ENCODE measurements at places on chromosomes 2 and 18.

- DNase-seq: no peak
Measured at GRCh38 chr2:197163712-197164140, 146.9 kb downstream of the ANKRD44 start.

DNA sequence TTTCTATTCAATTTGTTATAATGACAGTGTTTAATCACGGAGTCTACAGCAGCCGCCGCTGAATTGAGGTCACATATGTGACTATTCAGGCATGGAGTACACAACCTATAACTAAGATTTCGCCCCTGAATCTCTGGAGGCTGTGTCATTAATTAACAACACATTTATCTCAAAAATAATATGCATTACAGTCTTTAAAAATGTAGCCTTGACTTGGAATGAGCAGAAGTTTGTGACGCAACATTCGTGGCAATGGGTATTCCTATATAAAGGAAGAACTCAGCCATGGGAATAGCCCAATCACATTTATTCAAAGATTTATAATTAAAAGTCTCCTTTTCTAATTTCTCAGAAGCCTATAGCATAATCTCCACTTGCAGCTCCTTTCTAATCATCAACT, 60.6 kb upstream of the LYPD1 start:
- no peak for DNase-seq

DNA sequence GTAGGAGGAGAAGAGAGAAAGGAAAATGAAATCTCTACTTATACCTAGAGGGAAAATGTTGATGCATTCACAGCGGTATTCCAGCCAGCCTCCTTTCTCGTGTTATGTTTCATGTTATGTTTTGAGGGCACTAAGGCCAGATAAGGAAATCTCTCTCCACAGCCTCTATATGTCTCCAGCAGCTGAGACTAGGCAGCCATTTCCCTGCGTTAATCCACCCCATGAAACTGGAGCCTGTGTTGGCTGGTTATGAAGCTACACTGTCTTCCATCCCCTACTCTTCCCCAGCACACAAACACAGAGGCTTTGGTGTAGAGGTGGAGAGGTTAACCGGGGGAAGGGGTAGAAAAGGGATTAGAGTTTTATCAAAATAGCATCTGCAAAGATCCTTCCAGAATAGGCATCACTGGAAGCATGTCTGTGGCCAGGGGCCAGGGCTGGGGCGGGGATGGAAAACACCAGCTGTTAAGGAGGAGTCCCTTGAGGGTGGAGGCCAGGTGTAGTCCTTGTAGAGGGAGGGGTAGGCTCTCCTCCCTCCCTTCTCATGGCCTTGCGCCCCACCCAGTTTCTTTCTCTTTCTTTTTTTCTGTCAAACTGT, 100.9 kb upstream of the TNP1 start:
- DNase-seq: no peak

DNA sequence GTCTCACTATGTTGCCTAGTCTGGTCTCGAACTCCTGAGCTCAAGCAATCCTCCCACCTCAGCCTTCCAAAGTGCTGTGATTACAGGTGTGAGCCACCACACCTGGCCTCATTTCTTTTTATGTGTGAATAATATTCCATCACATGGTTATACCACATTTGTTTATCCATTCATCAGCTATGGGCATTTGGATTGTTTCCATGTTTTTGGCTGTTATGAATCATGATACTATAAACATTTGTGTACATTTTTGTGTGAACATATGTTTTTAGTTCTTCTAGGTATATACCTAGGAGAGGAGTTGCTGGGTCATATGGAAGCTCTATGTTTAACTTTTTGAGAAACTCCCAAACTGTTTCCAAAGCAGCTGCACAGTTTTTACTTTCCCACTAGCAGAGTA, 24.4 kb downstream of the PKP4 start:
- DNase-seq: no peak

- no peak for DNase-seq
Measured at GRCh38 chr2:223947711-223948205, 2.6 kb upstream of the WDFY1 start.

DNA sequence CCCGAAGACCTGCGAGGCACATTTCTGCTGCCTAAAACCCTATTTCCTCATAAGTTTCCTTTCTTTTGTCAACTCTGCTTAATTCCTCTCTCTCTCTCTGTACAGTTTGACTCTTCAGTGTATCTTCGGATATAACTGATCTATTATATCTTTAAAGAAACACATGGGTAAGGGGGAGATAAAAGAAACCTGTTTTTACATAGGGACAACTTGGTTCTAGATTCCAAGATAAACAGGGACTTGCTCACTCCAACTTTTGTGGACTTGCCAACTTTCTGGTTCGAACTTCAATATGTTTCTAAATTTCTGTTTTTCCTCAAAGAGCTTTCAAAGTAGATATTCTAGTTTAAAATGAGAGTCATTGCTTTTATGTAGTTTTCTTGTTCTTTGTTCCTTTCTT, 182.7 kb upstream of the EPC2 start:
- no peak for DNase-seq

GRCh38 chr2:177295484-177295883, 31.0 kb upstream of the NFE2L2 start:
- no peak for DNase-seq

DNA sequence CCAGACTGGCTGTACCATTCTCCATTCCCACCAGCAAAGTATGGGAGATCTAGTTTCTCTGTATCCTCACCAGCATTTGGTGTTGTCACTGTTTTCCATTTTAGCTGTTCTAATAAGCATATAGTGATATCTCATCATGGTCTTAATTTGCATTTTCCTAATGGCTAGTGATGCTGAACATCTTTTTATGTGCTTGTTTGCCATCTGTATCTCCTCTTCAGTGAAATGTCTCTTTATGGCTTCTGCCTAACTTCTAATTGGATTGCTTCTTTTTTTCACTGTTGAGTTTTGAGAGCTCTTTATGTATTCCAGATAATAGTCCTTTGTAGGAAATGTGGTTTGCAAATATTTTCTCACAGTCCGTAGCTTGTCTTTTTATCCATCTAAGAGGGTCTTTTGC, 18.9 kb upstream of the BIN1 start:
- no peak for DNase-seq

DNA sequence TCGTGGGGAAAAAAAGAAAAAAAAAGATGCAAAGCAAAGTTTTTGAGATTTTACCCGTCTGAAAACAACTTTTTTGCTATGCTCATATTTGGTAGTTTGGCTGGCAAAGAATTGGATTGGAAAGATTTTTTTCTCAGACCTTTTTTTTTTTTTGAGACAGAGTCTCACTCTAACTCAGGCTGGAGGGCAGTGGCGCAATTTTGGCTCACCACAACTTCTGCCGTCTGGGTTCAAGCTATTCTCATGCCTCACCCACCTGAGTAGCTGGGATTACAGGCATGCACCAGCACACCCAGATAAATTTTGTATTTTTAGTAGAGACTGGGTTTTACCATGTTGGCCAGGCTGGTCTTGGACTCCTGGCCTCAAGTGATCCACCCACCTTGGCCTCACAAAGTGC, 56.3 kb upstream of the TANC1 start:
- no peak for DNase-seq

GRCh38 chr2:120317916-120318315, 28.0 kb upstream of the INHBB start:
- peak; percentile 41 for DNase-seq

GRCh38 chr2:152093464-152093863, 5.4 kb downstream of the CACNB4 start:
- DNase-seq: no peak

GRCh38 chr2:120204417-120204816, 18.8 kb downstream of the TMEM185B start:
- peak; percentile 77 for DNase-seq

- DNase-seq: no peak
Measured at GRCh38 chr2:40642237-40642636, 190.3 kb upstream of the SLC8A1 start.

- DNase-seq: no peak
Measured at GRCh38 chr2:218479595-218479994, 60.7 kb downstream of the VIL1 start.

GRCh38 chr2:221518201-221518934, 53.7 kb downstream of the EPHA4 start:
- DNase-seq: no peak

DNA sequence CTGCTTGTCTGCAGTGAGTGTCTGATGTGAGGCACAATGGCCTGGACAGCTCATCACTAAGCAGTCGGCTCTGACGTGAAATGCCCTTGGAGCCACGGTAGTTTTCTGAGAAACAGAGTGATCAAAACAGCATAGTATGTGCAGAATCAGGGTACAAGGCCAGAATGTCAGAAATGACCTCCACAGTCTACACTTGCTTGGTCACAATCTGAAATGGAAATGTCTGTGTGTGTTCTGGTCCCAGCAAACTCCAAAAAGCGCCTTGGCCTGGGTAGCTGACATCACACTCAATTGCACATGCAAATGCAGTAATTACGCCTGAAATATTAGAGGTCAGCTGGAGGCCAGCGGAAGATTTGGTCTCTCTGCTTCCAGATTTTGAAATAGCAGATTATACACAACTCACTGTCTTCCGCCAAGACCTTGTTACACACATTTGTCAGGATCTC, 95.4 kb downstream of the CTAGE1 start:
- DNase-seq: no peak

- DNase-seq: no peak
Measured at GRCh38 chr2:2810504-2810903, 479.4 kb upstream of the MYT1L start.

- no peak for DNase-seq
Measured at GRCh38 chr2:216803791-216804190, 56.1 kb downstream of the TNP1 start.

DNA sequence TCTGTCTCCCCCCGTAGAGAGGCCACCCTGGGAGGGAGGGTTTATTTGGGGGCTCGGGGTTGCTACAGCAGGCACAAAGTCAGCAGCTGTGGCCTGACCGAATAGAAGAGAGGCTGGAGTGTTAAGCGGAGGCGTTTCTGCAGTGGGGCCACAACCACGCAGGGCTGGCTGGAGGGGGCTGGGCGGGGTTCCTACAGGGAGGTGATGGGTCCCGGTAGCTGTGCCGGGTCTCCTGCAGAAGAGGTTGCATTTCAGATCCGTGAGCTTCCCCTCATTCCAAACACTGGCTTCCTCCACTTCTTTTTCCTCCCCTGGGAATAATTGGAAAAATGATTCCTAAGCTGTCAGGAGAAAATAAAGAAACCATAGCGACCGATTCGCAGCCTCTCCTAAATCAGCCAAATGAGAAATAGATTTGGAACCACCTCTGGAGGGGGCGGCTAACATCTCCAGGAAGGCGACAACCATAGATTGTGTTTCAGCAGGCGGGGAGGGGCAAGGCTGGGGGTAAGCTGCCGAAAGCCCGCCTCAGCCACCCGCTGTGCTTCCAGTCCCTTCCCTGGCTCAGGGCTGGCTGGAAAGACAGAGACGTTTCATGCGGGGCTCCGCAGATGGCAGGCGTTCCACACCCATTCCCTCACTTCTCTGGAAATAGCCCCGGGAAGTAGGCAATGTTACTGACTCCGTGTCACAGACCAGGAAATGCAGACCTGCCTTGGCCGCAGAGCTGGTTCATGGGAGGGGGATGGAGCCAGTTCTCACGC, 85.6 kb upstream of the TAF1B start:
- DNase-seq: no peak

GRCh38 chr18:1663879-1664705, 759.4 kb downstream of the ADCYAP1 start:
- DNase-seq: peak; percentile 84

- no peak for DNase-seq
Measured at GRCh38 chr2:143514413-143514812, 385.2 kb downstream of the ARHGAP15 start.

DNA sequence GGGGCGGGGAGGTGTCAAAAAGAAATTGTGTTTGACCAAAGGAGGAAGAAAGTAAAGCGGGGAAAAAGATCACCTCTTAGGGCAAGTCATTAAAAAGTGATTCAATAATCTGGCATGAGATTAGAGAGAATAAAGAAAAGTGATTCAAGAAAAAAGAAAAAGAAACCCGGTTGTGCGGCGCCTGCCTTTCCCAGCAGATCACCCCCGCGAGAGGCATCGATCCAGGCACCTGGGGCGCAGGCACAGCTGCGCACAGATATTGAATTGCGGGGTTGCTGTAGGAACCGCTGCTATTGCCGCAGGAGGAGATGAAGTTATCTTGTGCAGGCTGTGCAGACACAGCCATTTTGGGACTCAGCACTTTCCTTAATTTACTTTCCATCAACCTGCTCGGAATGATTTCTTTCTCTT, 71.2 kb downstream of the PLB1 start:
- DNase-seq: no peak

DNA sequence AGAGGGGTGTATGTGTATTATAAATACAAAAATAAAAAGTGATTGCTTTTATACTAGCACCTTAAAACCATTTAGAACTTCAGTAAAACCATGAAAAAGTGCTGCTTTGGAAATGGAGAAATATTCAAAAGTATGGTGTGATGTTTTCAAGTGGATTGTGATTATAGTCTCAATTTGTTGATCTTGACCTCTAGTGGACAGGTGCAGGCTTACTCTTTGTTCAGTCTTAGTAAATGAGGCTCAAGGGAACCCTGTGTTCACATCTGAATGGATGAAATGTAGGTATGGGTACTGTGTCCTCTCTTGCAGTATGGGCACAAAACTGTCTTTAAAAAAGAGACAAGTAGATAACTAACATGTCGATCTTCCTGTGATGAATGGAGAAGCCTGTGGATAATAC, 145.8 kb downstream of the MCFD2 start:
- no peak for DNase-seq

DNA sequence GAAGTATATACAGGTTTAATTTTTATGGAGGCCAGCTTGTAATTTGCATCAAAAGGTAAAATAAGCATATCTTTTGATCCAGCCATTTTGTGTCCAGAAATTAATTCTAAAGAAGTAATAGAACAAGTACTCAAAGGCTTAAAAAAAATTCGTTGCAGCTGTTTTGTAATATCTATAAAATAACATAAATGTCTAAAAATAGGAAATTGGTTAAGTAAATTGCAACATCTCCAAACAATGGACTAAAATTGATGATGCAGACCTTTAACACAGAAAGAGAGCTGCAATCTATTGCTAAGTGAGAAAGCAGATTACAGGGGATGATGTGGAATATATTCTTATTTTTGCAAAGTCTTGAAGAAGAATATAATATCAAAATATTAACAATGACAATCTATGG, 19.4 kb downstream of the AAK1 start:
- no peak for DNase-seq

DNA sequence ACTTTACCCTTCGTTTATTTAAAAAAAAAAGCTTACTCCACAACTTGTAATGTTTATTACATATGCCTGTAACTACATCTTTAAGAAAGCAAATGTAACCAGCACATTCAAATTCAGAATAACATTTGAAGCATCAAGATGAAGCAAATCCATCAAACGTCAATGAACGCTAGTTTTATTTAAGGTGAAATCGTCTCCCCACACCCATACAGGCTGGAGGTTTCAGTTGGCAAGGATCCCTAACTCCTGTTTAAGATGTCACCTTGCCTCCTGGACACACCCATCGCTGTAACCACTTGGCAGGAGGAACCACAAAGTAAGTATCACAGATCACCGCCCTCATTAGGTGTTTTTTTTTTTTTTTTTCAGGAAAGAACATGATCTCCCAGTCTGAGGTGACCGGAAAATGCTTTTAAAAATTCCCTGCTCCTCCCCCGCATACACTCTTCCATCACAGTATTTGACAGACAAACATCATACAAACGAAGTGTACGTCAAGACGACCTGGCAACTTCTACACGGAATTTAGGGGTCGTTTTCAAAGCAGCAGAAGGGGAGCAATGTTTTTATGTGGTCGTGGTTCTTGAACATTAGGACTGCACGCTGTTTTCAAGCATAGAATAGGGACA, 19.7 kb upstream of the STPG4 start:
- no peak for DNase-seq

- no peak for DNase-seq
Measured at GRCh38 chr2:149767516-149767974, 180.0 kb upstream of the MMADHC start.

- no peak for DNase-seq
Measured at GRCh38 chr2:201730651-201731285, 32.3 kb upstream of the MPP4 start.

Data from spleen (tissue), 13 donors.